ENCODE measurements at places on chromosomes 1 and 21. TPM values are rescaled to one million over a fixed set of nuclear protein-coding genes. Genes with fewer than 3 reads are reported as not detected.

GRCh38 chr21:28776251-28776650 is 216.4 kb downstream of the LTN1 start:
- no peak for DNase-seq

DNA sequence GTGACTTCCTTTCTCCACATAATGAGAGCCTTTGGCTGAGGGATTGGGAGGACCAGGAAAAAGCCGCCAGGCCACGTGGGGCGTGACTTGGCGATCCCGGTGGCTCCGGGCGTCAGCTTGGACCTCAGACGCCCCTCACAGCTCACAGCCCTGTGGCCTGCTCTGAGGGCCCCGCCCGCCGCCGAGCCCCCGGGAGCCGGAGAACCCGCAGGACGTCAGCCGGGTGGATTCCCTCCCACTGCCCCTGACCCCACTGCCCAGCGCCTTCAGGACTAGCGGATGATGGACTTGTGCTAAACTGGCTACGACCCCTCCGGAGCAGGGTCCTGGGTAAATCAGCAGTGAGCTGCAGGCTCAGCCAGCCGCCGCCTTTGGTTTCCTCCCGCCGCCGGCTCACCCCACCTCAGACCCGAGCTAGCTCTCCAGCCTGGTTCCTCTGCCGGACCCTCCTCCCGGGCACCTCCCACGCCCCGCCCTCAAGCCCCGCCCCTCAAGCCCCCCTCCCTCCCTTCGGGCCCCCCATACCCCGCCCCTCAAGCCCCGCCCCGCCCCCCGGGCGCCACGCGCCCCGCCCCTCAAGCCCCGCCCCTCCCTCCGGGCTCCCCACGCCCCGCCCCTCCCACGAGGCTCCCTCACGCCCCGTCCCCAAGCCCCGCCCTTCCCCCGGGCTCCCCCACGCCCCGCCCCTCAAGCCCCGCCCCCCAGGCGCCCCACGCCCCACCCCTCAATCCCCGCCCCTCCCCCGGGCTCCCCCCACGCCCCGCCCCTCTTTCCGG is 10.0 kb upstream of the FAAP20 start:
- no peak for DNase-seq

DNA sequence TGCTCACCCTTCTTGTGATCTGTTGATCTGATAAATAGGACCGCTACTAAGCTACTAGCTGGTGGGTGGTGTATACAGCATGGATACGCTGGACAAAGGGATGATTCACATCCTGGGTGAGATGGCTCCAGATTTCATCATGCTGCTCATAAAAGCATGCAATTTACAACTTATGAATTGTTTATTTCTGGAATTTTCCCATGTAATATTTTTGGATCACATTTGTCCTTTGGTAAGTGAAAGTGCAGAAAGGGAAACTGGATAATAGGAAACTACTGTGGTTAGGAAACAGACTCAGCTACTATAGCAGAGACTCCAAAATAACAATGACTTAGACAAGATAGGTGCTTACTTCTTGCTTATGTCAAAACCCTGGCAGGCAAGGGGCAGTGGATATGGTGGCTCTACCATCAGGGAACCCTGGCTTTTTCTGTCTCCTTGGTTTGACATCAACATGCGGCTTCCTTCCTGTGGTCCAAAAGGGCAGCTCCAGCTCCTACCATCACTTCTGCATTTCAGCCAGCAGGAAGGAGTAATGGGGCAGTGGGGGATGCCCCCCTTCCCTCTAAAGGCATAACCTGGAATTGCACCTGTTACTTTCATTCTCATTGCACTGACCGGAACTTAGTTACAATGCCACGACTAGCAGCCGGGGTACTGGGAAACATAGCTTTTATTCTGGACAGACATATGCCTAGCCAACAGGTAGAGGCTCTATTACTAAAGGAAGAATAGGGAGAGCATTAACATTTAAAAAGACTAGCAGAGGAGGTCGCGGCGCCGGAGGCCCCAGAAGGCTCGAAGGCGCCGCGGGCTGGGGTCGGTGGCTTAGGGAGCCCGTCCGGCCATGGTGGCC is 13.8 kb upstream of the AK2 start:
- no peak for DNase-seq

The ELF3 gene
- total RNA-seq, result 123 TPM

The GPR3 gene
- 0.16 TPM for total RNA-seq

The SPRR2G gene
- total RNA-seq, result not detected
